ENCODE measurements at places on chromosomes 12 and 14. TPM values are rescaled to one million over a fixed set of nuclear protein-coding genes. Genes with fewer than 3 reads are reported as not detected.

DNA sequence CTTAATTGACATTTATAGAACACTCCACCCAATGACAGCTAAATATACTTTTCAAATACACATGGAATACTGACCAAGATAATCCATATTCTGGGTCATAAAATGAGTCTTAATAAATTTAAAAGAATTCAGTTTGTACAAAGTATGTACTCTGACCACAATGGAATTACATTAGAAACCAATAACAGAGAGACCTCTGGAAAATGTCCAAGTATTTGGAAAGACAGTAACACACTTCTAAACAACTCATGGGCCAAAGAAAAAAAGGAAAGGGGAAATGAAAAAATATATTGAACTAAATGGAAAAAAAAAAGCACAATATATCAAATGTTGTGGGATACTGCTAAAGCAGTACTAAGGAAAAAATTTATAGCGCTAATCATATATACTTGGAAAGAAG, 52.0 kb downstream of the CRACR2A start:
- H3K27me3 ChIP-seq = no peaks in the 10 kb centered on the region
- no peak overlapping the region for H3K4me3 ChIP-seq
- DNase-seq = no peak
- H3K36me3 ChIP-seq = no peaks in the 10 kb centered on the region

DNA sequence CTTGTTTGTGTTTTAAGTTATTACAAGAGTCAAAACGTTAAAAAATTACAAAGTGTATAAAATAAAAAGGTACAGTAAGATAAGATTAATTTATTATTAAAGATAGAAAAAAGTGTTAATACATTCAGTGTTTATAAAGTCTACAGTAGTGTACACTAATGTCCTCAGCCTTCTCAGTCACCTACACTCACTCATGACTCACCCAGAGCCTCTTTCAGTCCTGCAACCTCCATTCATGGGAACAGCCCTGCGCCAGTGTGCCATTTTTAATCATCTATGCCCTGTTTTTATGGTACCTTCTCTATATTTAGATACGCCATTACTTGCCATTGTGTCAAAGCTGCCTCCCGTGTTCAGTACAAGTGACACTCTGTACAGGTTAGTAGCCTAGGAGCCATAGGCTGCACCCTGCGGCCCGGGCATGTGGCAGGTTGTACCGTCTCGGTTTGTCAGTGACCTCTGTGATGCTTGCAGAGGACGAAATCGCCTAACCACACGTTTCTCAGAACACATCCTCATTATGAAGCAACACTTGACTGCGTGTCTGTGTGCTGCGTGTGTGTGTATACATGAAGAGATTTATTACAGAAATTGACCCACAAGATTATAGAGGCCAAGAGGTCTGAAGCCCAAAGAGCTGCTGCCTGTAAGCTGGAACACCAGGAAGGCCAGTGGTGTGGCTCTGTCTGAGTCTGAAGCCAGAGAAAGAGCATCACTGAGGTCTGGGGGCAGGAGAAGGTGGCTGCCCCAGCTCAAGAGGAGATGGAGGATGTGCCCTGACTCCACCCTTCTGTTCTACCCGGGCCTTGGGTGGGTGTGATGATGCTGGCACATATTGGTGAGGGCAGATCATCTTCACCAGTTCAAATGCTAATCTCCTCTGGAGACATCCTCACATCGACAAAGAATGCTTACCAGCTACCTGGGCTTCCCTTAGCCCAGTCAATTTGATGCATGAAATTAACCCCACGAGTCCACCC, 116.6 kb upstream of the C14orf180 start:
- H3K36me3 ChIP-seq = no peaks in the 10 kb centered on the region
- H3K4me3 ChIP-seq = no peak overlapping the region
- peaks cover 28% of the 10 kb centered on the region for H3K27me3 ChIP-seq
- H3K4me1 ChIP-seq = no peaks in the 10 kb centered on the region

DNA sequence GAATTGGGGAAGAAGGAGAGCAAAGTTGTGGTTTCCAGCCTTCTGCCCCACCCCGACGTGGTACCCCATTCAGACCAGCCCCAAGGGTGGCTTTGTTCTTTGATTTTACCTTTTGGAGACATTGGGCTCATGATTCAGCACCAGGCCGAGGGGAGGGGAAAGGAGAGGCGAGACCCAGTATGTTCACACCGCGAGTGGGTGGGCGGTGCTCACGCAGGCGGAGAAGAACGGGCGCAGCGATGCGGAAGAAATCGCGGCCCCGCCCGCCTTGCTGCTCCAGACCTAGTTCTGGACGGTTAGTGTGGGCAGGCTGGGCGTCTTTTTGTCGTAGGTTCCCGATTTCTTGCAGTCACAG, 963 bp downstream of the ATL1 start:
- H3K27ac ChIP-seq = no peak overlapping the region
- no peaks in the 10 kb centered on the region for H3K36me3 ChIP-seq
- peak overlapping the region; percentile 74 for H3K4me3 ChIP-seq
- peaks cover 9% of the 10 kb centered on the region for H3K4me1 ChIP-seq
- peaks cover 1% of the 10 kb centered on the region for H3K27me3 ChIP-seq

DNA sequence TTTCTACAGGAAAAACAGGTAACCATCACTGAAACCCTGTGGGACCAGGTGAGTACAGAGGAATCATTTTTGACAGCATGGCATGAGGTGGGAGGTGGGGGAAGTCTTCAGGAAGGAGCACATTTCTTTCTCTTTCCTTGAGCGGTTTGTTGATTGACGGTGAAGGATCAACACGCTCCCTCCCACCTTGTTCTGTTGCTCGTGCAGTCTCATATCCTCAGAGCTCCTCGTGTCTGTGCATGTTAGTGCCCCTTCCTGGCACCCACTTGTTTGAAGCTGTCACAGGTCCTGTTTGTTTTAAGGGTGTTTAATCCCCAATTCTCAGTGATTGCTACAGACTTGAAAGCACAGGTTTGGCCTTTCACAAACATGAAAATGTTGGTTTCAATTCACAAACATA, 4.4 kb downstream of the C12orf54 start:
- no peak for DNase-seq
- H3K36me3 ChIP-seq = no peaks in the 10 kb centered on the region

- peaks cover 29% of the 10 kb centered on the region for H3K4me1 ChIP-seq
- H3K4me3 ChIP-seq = no peak overlapping the region
- no peaks in the 10 kb centered on the region for H3K36me3 ChIP-seq
- no peak overlapping the region for H3K27ac ChIP-seq
- no peak for DNase-seq
Measured at GRCh38 chr12:69150796-69151127, 88.6 kb upstream of the CPSF6 start.

- no peaks in the 10 kb centered on the region for H3K36me3 ChIP-seq
- no peak overlapping the region for H3K27ac ChIP-seq
- H3K4me3 ChIP-seq = no peak overlapping the region
- H3K27me3 ChIP-seq = no peaks in the 10 kb centered on the region
- H3K4me1 ChIP-seq = peaks cover 17% of the 10 kb centered on the region
- no peak for DNase-seq
Measured at GRCh38 chr12:44155358-44155757, 319.5 kb downstream of the TMEM117 start.

DNA sequence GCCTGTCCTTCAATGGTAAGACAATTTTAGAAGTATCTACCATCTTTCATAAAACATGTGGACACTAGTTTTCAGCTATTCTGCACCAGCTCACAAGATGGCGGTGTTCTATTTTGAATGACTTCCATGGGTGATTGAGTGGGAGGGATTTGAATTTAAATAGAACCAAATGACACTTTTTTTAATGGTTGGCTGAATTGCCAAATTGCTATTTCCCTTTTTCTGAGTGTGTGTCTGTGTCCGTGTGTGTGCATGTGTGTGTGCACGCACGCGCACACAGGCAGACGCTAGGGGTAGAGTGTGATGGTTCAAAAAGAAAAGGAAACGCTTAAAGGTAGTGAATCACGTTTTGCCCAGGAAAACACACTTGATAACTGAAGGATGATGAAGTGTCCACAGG, 362.6 kb downstream of the DAD1 start:
- H3K36me3 ChIP-seq = no peaks in the 10 kb centered on the region
- no peak overlapping the region for H3K4me3 ChIP-seq
- DNase-seq = no peak

- no peak for DNase-seq
- 0 out of 2 replicates have a peak, but pooled peaks cover 1% of the 10 kb centered on the region for H3K36me3 ChIP-seq
- peaks cover 39% of the 10 kb centered on the region for H3K4me1 ChIP-seq
- H3K27ac ChIP-seq = no peak overlapping the region
- H3K4me3 ChIP-seq = no peak overlapping the region
Measured at GRCh38 chr12:109757671-109758265, 44.1 kb downstream of the FAM222A start.

DNA sequence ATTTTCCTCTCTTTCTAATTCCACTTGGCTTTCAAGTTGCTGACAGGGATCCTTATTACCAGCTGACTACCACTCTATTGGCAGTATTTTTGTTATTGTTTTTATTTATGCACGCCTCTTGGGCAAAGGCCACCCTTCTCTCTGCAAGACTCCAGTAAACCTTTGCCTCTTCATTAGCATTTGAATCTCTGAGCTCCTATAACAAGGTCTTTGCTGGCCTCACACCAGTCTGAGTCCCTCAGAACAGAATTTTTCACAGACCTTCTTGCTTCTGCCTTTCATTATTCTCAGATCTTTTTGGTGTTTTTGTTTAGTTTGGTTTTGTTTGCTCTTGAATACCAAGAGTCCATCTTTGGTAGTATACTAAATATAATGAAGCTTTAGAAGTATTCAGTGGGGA, 145.9 kb downstream of the PDZRN4 start:
- no peak overlapping the region for H3K27ac ChIP-seq
- H3K4me1 ChIP-seq = no peaks in the 10 kb centered on the region
- DNase-seq = no peak
- no peaks in the 10 kb centered on the region for H3K27me3 ChIP-seq
- no peak overlapping the region for H3K4me3 ChIP-seq
- H3K36me3 ChIP-seq = no peaks in the 10 kb centered on the region

GRCh38 chr12:24600996-24601395, 347.9 kb downstream of the BCAT1 start:
- H3K27me3 ChIP-seq = no peaks in the 10 kb centered on the region
- H3K36me3 ChIP-seq = no peaks in the 10 kb centered on the region
- DNase-seq = no peak
- H3K4me3 ChIP-seq = no peak overlapping the region
- H3K4me1 ChIP-seq = no peaks in the 10 kb centered on the region

GRCh38 chr12:70828351-70828750, 92.2 kb downstream of the PTPRR start:
- peaks cover 3% of the 10 kb centered on the region for H3K27me3 ChIP-seq
- H3K4me3 ChIP-seq = no peak overlapping the region
- no peaks in the 10 kb centered on the region for H3K4me1 ChIP-seq
- DNase-seq = no peak

GRCh38 chr12:92987846-92988621, 58.9 kb upstream of the EEA1 start:
- peak; percentile 45 for DNase-seq
- H3K27me3 ChIP-seq = no peaks in the 10 kb centered on the region
- H3K4me1 ChIP-seq = peaks cover 45% of the 10 kb centered on the region

GRCh38 chr14:36626151-36626550, 35.5 kb upstream of the PAX9 start:
- H3K36me3 ChIP-seq = no peaks in the 10 kb centered on the region
- no peak overlapping the region for H3K4me3 ChIP-seq
- no peak overlapping the region for H3K27ac ChIP-seq
- H3K4me1 ChIP-seq = peaks cover 13% of the 10 kb centered on the region
- H3K27me3 ChIP-seq = no peaks in the 10 kb centered on the region

GRCh38 chr12:59076622-59077021, 156.3 kb upstream of the LRIG3 start:
- no peaks in the 10 kb centered on the region for H3K36me3 ChIP-seq
- H3K27ac ChIP-seq = no peak overlapping the region
- no peaks in the 10 kb centered on the region for H3K27me3 ChIP-seq
- H3K4me3 ChIP-seq = no peak overlapping the region

GRCh38 chr12:93127582-93128331, 198.7 kb upstream of the EEA1 start:
- H3K36me3 ChIP-seq = no peaks in the 10 kb centered on the region
- peak overlapping the region; percentile 50 for H3K4me3 ChIP-seq
- DNase-seq = peak; percentile 98
- H3K27me3 ChIP-seq = no peaks in the 10 kb centered on the region
- H3K27ac ChIP-seq = peak overlapping the region; percentile 81

DNA sequence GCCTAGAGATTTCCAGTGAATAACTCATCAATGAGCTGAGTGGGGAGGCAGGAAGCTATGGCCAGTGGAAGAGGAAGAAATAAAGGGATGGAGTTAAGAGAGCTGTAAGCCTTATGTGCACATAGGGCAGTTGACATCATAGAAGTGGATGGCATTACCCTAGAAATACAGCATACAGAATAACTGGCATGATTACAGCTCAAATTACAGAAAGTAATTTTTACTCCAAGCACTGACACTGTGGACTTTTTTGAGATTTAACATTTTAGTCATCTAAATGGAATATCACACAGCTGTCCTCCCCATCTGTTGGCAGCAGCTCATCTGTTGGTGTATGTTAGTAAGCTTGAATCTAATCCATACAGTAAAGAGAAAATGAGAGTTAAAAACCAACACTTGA, 5.4 kb upstream of the IPO8 start:
- H3K27me3 ChIP-seq = no peaks in the 10 kb centered on the region
- no peak overlapping the region for H3K27ac ChIP-seq
- H3K4me1 ChIP-seq = peaks cover 6% of the 10 kb centered on the region
- no peak for DNase-seq

GRCh38 chr14:64995291-64995690, 8.6 kb downstream of the FNTB start:
- H3K27me3 ChIP-seq = no peaks in the 10 kb centered on the region
- DNase-seq = no peak
- H3K4me3 ChIP-seq = no peak overlapping the region
- peaks cover 56% of the 10 kb centered on the region for H3K4me1 ChIP-seq
- peaks cover 3% of the 10 kb centered on the region for H3K36me3 ChIP-seq

- no peaks in the 10 kb centered on the region for H3K27me3 ChIP-seq
- no peak overlapping the region for H3K27ac ChIP-seq
- H3K36me3 ChIP-seq = peaks cover 11% of the 10 kb centered on the region
- peak; percentile 87 for DNase-seq
Measured at GRCh38 chr14:31336646-31337045, 83.7 kb downstream of the HEATR5A start.

- H3K36me3 ChIP-seq = no peaks in the 10 kb centered on the region
- H3K4me3 ChIP-seq = no peak overlapping the region
- no peak for DNase-seq
- H3K4me1 ChIP-seq = peaks cover 9% of the 10 kb centered on the region
Measured at GRCh38 chr12:5718073-5718472, 227.0 kb downstream of the ANO2 start.

CCDC38 gene
- 0.18 TPM for total RNA-seq

GPHB5 gene
- not detected for total RNA-seq

NUDT14 gene
- total RNA-seq = 5.8 TPM

EML1 gene
- total RNA-seq = 1.3 TPM

SLC38A4 gene
- total RNA-seq = 2.8 TPM

Measured in HepG2 (cell line).